Stimulated activated naive CD4-positive, alpha-beta T cell treated with Interleukin-2 at 50 U/mL for 16 hours (primary cell): ENCODE measurements at places on chromosomes 12 and 14.

- DNase-seq: no peak
These were observed 35.1 kb downstream of the NCKAP5L start for GRCh38 chr12:49792976-49793580.

DNA sequence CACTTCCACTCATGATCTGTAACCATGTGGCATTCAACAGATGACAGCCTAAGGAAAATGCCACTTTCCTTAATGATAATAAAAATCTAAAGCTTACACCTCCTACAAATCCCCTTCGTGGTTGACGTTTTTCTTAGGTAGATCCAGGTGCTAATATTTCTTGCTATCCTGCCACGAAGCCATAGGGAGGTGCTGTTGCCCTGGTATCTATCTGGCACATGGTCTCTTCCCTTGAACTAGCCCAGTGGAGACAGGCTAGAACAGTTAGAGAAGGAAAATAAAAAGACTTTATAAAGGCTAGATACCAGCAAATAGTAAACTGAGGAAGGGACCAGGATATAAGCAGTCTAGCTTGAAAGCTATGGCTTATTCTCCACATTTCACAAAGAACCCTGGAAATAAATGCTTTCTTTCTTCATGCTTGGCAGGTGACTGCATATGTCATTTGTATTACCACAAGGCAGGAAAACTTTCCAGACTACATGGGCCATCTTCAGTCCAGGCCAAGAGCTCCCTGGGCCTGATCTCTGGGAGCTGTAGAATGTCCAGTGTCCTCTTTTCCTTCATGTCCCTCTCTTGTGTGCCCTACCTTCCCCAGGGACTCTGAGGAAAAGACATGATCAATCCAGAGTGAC lies 15.3 kb downstream of the SPIC start:
- no peak for DNase-seq

GRCh38 chr12:114974333-114974732 lies 290.4 kb upstream of the TBX3 start:
- no peak for DNase-seq

DNA sequence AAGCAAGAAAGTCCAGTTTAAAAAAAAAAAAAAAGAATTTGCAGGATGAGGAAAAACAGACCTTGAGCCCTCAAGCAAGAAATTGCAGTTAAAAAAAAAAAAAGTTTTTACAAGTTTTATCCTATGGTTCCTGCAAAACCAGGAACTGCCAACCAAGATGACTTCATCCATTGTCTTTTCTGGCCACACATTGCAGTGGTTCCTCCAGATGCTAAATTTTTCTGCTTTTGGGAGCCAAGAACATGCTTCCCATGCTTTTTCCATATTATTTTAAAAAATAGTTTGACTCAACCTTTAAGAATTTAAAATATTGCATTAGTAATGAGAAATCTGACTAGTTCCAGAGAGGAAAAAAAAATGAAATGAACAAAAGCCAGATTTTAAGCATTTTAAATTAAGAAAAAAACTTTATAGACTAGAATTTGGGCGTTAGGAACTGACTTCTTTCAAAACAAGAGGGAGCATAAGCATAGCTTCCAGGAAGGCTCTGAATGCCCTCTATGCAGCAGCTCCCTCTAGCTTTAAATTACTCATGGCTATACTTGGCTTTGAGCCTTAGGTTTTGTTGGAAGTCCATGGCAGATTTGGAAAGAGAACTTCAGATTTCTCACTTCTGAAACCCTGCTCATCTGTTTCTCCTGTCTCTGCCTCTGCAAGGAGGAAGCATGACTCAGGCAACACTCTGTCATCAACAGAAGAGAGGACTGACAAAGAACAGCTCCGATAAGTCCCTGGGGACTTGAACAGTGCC lies 124.5 kb downstream of the GPR65 start:
- no peak for DNase-seq

- DNase-seq: no peak
These were observed 307.5 kb downstream of the EMP1 start for GRCh38 chr12:13504074-13504473.

- no peak for DNase-seq
These were observed 225.2 kb downstream of the C12orf75 start for GRCh38 chr12:105555556-105556295.

GRCh38 chr12:131981388-131981787 lies 31.6 kb downstream of the EP400 start:
- DNase-seq: no peak

GRCh38 chr12:1517734-1518525 lies 76.5 kb downstream of the FBXL14 start:
- DNase-seq: no peak

DNA sequence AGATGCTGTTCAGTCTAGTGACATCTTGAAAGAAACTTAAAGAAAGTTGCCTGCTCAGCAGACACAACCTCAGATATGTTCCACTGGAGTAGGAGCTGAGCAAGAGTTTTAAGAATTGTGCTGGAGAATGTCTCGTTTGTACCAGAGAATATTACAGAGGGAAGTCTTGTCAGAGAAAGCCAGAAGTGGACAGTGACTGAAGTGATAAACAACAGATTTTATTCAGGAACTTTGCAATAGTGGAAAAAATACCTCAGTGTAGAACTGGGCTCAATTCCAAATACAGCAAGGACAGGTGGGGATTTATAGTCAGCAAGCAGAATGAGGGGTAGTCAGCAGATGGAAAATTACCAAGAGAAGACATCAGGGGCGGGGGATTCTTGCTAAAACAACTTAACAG lies 18.6 kb downstream of the ZDHHC17 start:
- no peak for DNase-seq

DNA sequence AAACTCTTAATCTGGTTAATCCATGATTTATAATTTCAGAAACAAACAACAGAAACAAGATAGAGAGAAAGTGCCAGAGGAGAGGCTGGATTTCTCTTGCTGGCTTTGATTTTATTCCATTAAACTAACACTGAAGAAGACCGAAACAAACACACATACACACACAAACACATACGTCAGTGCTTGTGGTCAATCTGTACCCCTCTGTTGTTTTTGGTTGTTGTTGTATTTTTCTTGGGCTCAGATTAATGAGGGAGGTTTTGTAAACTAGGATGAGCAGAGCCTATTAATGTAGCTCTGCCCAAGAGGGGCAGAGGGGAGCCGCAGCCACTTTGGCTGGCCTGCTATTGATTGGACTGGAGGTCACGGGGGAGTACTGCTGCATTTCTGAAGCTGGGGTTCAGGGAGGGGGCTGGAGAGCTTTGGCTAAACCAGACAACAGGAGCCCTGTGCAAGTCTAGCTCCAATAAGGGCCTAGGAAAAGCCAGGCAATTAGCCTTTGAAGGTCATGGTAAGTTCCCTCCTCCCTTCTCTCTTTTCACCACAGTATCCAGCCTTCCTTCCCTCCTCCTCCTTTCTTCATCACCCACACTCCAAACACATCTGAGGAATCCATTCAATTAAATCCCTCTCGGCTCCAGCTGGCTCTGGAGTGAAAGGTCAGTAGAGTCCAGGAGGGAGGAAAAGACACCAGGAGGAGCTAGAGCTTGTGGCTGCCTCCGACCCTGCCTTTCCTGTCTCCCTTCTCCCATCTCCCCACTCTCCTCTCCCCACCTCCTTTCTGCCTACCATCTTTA lies 344.1 kb upstream of the LMO3 start:
- no peak for DNase-seq
